GM19239 (cell line): ENCODE measurements at places on chromosomes 13 and 19.

- no peak for DNase-seq
These were observed at the start of gene EDNRB for GRCh38 chr13:77918391-77919245. Gene EDNRB (minus strand): TSS chr13:77918831. CDS start chr13:77918573, 258 bp downstream.

GRCh38 chr13:77789376-77789775, 91.9 kb downstream of the SLAIN1 start:
- no peak for DNase-seq

DNA sequence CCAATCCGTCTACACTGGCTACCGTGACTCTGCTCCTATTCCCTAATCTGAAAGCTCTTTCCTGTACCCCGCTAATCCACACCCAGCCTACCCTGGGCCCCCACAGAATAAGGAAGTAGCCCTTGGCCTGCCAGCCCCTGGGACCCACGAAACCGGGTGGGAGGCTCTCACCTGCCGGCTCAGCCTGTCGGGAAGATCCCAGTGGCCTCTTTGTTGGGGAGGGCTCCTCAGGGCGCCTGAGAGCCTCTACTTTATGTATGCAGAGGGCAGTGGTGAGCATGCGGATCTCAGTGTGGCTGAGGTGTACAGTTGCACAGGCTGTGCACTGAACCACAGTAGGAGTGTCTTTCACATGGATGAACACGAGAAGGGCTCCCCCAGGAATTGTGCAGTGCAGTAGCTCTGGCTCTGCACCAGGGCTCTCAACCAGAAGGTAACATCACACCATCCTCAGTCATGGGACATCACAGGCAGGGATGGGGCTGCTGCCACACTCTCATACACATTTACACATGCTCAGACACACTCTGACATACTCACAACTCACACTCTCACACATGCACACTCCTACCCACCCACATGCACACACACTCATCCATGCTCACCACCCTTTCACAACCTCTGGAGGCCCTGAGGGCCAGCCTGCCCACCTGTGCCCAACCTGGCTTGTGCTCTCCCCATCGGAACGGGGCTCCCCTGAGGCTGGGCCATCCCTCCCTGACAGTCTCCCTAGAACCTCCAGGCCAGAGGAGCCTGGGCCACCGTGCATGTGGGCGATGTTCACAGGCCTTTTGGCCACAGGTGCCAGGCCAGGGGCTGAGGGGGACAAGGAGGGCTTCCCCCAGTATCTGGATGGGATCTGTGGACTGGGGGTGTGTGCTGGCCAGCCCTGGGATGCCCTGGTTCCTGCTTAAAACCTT, 135.0 kb downstream of the URI1 start:
- no peak for DNase-seq

- DNase-seq: no peak
These were observed 277.8 kb downstream of the POU4F1 start for GRCh38 chr13:78325585-78325984.

- no peak for DNase-seq
These were observed 7.0 kb upstream of the CDC42EP5 start for GRCh38 chr19:54480051-54480450.

DNA sequence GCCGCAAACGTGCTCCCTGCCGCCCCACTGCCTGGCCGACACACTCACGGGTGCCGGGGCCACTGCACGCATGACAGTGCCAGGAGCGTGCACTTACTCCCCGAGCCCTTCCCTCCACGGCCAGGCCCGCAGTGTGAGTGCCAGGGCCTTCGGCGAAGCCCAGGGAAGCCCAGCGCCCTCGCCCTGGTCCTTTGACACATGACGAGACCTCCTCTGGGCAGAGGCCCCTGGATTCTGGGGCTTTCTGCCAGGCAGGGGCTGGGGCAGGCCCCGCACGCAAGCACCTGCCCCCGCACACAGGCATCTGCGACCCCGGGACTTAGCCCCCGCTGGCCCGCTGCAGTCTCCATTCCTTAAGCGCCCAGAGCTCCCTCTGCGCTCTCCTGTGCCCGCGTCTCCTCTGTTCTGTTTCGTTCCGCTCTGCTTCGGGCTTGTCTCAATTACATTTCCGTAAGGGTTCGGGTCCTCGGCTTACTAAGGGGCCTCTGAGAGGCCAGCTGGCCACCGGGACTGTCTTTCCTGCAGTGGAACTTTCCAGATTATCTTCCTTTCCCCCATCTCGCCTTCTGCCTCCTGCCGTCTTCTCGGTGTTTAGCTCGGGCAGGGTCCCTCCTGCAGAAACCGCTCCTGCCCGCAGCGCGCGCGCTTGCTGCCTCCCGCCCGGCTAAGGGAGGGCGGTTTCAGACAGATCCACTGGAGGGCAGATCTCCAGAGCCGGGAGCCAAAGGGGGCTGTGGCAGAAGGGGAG, 98.8 kb downstream of the ING1 start:
- DNase-seq: no peak

- no peak for DNase-seq
These were observed 88.4 kb downstream of the NALCN start for GRCh38 chr13:101327871-101328270.

- DNase-seq: no peak
These were observed 193.1 kb downstream of the VWA8 start for GRCh38 chr13:41767801-41768200.

DNA sequence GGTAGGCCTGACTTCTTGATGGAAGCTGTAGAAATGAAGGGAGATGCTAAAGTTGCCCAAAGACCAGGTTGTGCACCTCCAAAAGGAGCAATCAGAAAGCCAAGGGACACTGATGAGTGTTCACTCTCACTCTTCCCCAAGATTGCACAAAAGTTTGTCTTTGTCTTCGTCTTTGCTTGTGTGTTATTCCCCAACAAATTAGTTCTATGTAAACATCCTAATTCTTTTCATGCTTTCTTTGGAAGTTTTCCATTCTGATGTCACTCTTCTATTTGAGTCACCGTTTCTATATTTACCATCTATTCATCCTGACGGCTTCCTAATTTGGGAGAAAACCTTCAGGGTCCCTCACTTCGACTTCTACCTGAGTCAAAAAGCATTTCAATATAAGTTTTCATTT, 3.7 kb upstream of the TMEM272 start:
- no peak for DNase-seq

DNA sequence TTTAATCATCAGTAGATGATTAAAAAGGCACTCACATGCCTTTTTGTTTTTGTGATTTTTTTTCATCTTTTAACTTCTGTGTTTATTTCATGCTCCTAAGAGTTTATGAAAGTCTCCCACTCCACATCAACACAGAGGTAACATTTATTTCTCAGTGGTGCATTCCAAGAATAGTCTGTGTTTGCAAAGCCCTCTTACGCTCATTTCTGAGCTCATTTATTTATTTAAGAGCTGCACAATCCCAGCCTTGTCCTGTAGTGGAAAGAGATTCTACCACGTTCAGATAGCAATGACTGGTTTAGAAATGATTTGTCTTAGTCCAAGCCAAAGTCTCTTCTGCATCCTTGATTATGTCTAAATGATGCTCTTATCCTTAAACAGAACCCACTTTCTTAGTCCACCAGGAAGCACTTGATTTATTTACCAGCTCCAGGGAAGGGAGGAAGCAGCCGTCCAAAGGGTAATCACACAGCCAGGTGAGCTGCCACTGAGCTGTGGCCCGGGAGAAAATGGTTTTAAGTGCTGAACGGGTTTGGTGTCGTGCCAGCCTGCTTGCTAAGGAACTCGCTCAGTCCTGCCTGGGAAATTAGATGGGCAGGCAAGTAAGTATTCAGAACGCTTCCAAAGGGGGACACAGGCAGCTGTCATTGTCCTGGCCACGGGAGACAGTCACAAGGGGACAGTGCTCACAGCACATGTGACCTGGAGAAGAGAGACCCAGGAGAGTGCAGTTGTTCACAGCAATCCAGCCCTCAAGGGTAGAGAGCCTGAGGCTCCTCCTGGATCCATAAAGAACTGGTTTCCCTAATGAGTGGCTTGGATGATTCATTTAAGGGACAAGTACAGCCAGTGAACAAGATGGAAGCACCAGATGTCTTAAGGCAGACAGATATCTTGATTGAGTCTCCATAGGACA, 131.8 kb upstream of the WASF3 start:
- DNase-seq: no peak

DNA sequence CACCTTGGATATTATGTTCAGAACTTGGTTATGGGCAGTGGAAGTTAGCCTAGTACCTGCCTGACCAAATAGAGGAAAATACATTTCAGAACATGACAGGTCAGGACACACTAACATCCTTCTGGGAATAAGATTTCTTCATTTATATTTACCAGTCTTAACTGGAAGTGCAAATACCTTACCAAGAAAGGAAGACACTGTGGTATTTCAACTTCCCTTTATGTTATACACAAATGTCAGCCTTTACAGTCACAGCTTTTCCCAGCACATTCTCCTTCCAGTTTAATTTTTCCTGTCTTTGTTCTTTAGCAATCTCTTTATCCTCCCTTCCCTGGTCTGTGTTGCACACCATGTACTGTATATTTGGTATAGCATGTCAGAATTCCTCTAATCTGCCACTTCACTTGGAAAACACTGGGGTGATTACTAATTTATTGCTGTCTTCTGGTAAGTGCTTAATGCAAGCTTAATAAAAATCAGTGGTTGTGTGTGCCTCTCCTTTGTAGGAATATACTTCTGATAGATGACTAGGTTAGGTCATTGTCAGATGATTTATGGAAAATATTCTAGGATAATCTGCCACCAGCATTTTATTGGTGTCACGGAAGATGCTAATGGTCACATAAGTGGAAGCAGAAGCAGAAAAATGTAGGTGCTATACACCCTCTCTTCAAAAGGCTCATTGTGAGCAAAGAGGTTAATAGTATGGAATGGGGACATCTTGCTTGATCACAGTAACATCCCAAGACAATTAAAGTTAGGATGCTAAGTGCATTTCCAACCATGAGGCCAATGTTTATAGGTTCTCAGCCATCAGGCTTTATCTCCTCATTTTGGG, 124.3 kb upstream of the STARD13 start:
- no peak for DNase-seq

DNA sequence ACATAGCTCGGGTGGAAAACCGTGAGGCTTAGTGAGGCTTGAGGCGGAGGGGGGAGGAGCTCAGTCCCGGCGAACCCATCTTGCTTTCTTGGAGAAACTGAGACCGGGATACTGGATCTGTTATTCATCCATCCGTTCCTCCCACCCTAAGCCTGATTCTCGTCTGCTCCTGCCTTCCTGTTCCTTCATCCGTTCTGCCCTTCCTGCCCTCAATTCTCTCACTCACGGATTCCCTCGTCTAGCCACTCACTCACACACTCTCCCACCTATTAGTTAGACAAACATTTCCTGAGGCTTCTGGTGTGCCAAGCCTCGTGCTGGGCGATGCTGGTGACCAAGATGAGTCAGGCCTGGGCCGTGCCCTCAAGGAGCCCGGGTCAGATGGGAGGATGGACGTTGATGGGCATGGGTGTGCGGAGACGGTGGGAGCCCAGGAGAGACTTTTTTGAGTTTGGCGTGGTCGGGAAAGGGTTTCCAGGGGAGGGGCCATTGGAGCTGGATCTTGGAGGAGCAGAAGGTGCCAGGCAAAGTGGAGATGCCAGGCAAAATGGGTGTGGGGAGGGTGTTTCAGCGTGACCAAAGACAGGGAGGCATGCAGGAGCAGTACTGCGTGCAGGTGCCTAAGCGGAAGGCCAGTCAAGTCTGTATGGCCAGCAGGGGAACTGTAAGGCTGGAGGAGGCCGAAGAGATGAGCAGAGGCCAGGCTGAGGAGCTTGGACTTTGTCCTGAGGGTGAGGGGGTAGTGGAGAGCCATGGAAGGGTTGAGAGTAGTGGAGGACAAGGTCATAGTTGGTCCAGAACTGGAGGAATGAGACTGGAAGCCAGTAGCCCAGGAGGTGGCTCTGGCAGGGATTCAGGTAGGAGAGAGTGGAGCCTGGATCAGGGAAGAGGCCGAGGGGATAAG, 7.4 kb upstream of the CNFN start:
- DNase-seq: no peak

- DNase-seq: no peak
These were observed 156.3 kb downstream of the NDFIP2 start for GRCh38 chr13:79637133-79637763.

- DNase-seq: no peak
These were observed 33.7 kb upstream of the VSTM2B start for GRCh38 chr19:29491995-29492577.

- DNase-seq: no peak
These were observed 12.4 kb downstream of the CILP2 start for GRCh38 chr19:19550485-19550929.

DNA sequence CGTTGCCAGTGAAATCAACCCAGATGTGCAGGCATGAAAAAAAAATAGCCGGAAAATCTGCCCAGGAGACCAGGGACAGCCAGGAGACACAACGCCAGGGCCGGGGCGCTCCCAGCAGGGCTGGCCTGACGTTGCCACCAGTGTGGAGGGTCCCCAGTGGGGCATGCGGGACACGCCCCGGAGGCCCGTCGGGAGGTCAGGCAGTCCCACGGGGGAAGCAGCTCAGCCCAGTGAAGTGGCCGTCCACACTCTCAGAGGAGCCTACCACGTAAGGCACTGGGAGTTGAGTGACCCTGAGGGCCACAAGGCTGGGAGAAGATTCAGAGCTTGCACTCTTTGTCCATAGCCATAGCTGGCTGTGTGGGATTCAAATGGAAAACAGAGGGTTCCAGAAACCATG, 53.2 kb upstream of the GAS6 start:
- DNase-seq: no peak

- no peak for DNase-seq
These were observed 30.6 kb upstream of the IGSF23 start for GRCh38 chr19:44582581-44583265.

DNA sequence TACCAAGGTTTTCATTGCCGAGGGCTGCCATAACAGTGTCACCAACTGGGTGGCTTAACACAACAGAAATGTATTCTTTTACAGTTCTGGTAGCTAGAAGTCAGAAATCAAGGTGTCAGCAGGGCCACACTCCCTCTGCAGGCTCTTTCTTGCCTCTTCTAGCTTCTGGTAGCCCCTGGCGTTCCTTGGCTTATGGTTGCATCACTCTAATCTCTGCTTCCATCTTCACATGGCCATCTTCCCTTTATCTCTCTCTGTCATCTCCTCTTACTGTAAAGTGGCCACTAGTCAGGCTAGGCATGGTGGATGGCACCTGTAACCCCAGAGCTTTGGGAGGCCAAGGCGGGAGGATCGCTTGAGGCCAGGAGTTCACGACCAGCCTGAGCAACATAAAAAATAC, 38.0 kb upstream of the MRI1 start:
- no peak for DNase-seq

- DNase-seq: no peak
These were observed 8.6 kb upstream of the CEACAM6 start for GRCh38 chr19:41746593-41747227.

DNA sequence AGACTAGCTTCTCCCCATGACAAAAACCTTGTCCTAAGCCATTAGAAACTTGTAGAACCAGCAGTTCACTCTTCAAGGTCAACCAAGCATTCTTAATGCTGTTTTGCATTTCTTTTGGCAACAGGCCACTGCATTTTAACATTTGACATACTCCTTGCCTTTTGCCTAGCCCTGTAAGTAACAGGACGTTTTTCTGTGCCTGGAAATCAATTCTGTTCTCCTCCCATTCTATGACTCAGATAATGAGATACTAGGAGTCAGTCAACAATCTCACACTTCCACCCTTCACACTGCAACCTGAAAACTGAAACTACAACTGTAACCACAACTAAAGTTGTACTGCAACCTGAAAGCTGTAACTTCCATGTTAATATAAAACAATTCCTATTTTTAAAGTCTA, 268.7 kb downstream of the MZT1 start:
- DNase-seq: no peak
